Hindlimb muscle (tissue), 1 donor: ENCODE measurements at places on chromosomes 1 and 21. TPM values are rescaled to one million over a fixed set of nuclear protein-coding genes. Genes with fewer than 3 reads are reported as not detected.

FCRL6 gene
- polyA plus RNA-seq = not detected

PATJ gene
- polyA plus RNA-seq = 3.7 TPM

GRCh38 chr1:56448529-56449300, 130.6 kb downstream of the PLPP3 start:
- no peak for DNase-seq

- no peak for DNase-seq
Observed at GRCh38 chr1:245797592-245798348, 643.0 kb downstream of the KIF26B start.
